ENCODE measurements at places on chromosomes 7 and 10.
A peak's percentile ranks its signal among the peaks of the same experiment; 100 is the strongest.

- DNase-seq: no peak
These were observed 1.3 kb downstream of the SP8 start for GRCh38 chr7:20785157-20786048.

- no peak for DNase-seq
These were observed 39.9 kb upstream of the PRR15 start for GRCh38 chr7:29523728-29524127.

DNA sequence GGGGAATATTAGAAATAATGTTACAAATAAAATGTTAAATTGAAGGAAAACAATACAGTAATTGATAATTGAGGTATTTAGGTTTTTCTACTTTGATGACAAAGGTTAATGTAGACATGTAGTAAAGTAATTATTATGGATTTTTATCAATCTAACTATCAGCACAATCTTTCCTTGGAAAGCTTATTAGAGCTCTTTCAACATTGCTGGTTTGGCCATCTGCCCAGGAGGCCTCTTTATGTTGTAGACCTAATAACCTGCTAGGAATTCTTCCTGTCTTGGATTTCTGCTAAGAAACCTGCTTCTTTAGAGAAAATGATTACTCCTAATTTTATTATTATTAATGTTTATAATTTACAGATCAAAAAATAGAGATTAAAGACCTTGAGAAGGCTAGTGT is 78.9 kb downstream of the CHRM2 start:
- no peak for DNase-seq

DNA sequence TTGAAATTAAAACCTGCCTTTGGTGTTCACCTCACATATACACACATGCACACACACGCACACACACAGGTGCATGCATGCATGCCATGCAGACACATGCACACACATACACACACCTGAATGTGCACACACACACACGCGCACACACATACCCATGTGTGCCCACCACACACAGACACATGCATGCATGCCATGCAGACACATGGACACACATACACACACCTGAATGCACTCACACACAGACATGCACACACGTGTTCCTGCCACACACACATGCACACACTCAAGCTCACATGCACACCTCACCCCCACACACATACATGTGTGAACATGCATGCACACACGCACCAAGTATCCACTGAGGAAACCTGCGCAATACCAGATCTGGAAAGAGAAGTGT is 136.4 kb downstream of the KLF6 start:
- DNase-seq: no peak

- no peak for DNase-seq
These were observed 23.6 kb downstream of the MEST start for GRCh38 chr7:130515315-130516040.

- no peak for DNase-seq
These were observed 28.8 kb upstream of the HECTD2 start for GRCh38 chr10:91381257-91381891.

- DNase-seq: no peak
These were observed 89.1 kb downstream of the TNS3 start for GRCh38 chr7:47492716-47493325.

- DNase-seq: no peak
These were observed 2.4 kb downstream of the NAMPT start for GRCh38 chr7:106282390-106282789.

DNA sequence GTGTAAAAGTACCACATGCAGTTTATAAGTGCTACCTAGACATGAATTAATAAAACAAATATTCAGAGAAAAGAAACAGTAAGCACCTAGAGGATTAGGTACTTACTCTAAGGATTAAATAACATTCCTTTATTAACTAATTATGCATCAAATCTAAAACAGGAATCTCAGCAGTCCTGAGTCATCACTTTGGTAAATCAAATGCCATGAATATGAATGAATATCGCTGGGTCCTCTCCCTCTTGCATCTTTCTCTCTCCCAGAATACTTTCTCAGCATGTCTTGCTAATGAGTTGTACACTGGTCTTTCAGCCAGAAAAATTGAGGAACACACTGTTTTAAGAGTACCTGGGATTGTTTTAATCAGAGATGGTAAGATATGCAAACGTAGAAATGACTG is 225.5 kb upstream of the NFE2L3 start:
- no peak for DNase-seq

GRCh38 chr7:111145472-111145871 is 54.5 kb downstream of the LRRN3 start:
- no peak for DNase-seq

- no peak for DNase-seq
These were observed 227.8 kb upstream of the PITRM1 start for GRCh38 chr10:3400348-3400747.

DNA sequence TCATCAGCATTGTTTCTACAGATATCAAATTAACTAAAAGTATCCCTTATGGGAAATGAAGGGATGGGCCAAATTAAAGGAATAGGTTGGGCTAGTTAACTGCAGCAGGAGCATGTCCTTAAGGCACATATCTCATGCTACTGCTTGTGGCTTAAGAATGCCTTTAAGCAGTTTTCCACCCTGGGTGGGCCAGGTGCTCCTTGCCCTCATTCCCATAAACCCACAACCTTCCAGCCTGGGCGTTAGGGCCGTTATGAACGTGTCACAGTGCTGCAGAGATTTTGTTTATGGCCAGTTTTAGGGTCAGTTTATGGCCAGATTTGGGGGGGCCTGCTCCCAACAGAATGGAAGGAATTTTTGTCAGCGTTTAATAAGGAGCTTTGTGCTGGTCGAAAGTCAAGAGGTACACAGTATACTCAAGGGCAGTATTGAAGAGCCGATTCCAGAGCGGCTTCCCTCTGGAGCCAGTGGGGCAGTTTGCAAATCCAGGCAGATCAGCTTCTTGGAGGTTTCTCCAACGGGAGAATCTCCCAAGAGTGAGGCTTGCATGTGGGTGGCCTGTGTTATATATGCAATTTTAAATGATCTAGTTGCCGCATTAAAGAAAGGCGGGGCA is 7.7 kb downstream of the PFKP start:
- no peak for DNase-seq

GRCh38 chr7:143460271-143460979 is 17.2 kb downstream of the TAS2R60 start:
- DNase-seq: no peak

GRCh38 chr10:111598433-111599059 is 521.7 kb downstream of the ADRA2A start:
- DNase-seq: peak; percentile 12

DNA sequence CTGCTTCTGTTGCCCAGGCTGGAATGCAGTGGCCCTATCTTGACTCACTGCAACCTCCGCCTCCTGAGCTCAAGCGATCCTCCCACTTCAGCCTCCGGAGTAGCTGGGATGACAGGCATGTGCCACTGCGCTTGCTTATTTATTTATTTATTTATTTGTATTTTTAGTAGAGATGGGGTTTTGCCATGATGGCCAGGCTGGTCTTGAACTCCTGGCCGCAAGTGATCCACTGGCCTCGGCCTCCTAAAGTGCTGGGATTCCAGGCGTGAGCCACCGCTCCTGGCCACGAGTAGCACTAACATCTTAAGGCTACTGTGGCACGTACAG is 70.9 kb downstream of the CARD11 start:
- DNase-seq: no peak

- no peak for DNase-seq
These were observed 220.8 kb downstream of the LRMDA start for GRCh38 chr10:75652146-75652740.

DNA sequence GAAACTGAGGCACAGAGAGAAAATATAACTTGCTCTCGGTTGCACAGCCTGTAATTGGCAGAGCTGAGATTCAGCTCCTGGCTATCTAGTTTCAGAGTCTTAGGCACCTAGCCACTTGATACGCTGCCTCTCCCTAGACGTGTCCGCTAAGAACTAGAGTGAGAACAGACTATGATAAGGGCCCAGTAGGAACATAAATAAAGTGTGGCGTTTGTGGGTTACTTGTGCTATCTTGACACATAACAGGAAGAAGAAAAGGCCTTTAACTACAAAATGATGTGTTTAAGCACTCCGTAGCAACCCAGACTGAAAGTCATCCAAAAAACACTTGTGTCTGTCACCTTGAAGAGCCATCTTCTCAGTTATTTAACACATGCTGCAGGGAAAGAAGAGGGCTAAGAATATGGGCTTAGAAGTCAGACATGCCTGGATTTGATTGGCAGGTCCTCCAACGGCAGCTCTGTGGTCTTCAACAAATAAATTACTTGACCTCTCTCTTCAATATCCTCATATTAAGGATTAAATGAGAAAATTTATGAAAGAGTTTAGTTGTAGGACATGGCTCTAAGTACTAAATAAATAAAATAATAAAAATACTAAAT is 96.2 kb downstream of the SGMS1 start:
- no peak for DNase-seq

GRCh38 chr10:122639801-122640200 is 59.8 kb downstream of the C10orf120 start:
- DNase-seq: no peak

- no peak for DNase-seq
These were observed 104.9 kb upstream of the ACBD5 start for GRCh38 chr10:27345455-27345920.

GRCh38 chr10:58897708-58898107 is 278.7 kb upstream of the PHYHIPL start:
- DNase-seq: no peak

GRCh38 chr7:48035967-48036478 is 680 bp downstream of the C7orf57 start:
- DNase-seq: no peak

DNA sequence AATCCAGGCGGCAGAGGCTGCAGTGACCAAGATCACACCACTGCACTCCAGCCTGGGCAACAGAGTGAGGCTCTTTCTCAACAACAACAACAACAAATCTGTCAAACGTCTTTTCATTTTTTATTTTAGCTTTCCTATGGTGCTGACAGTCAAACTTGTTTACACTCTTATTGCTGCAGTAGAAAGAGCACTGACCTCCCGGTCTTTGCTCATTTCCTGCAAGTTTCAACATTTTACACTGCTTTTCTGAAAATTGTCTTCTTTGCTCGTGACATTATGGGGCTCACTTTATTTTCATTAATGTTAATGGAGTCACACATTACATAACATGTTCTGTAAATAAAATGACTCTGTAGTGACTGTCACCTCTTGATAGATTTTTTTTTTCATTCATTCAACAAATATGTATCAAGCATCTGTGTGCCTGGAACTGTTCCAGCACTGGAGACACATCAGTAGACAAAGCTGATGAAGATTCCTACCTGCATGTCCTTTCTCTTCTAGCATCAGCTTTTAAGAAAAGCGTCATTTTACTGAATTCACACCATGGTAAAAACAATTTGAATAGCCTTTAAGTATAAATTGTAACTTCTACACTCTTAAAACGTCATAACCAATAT is 277.3 kb downstream of the CELF2 start:
- no peak for DNase-seq

- no peak for DNase-seq
These were observed 41.2 kb upstream of the TNS3 start for GRCh38 chr7:47622946-47623640.

GRCh38 chr7:25179325-25179724 is 49.0 kb downstream of the NPVF start:
- no peak for DNase-seq

DNA sequence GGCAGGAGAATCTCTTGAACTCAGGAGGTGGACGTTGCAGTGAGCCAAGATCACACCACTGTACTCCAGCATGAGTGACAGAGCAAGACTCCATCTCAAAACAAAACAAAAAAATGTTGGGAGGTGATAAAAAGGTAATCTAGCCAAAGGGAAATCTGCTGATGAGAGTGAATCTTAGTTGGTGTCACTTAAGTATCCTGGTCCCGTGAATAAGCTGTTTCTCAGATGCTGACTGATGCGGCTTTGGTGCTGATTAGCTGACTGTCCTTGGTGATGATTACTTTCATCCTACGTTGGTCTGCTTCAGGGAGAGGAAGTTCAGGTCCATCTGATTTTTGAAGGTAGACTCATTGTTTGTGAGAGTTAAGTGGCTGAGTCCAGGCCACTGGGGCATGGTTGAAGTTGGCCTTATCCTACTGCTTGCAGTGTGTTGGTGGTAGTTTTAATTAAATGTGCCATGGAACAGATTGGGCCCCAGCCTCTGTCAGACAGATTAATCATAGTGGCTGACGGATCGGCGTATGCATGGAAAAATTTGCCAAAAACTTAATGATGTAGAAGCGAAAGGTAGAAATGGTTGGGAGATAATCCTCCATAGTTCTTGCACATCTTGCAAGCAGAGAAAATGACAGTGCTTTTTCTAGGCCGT is 17.4 kb upstream of the TMEM236 start:
- no peak for DNase-seq

DNA sequence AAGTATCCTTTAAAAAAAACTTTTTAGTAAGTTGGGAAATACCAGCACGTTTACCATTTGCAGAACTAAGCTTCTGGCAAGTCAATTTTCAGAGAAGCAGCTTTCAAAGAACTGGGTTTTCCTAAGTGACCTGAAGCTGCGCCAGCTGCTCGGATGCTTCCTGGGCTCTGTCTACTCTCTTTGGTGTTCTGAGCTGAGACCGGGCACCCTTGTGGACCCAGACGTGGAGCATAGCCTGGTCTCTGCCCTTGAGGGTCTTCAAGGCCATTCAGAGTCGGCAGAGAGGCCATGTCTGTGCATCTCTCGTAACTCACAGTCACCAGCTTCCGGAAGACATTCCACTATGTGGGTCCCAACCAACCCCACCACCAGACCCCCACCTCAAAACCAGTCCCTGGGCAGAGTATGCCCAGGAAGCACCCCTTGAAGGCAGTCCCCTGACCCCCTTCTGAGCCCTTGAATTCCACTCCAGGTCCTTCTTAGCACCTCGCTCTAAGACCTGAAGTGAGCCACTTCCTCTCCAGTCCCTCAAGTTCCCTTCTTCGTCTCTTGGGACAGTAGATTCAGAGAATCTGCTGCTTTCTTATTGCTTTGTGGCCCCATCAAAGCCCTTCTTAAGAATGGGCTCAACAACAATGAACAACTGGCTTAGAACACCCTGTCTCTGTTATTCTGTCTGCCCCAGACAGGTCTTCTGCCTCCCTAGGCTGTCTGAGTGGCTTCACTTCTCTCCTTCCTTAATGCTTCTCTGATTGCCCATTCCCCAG is 8.5 kb downstream of the CALML5 start:
- no peak for DNase-seq

GRCh38 chr10:20040012-20040411 is 223.8 kb downstream of the PLXDC2 start:
- no peak for DNase-seq

DNA sequence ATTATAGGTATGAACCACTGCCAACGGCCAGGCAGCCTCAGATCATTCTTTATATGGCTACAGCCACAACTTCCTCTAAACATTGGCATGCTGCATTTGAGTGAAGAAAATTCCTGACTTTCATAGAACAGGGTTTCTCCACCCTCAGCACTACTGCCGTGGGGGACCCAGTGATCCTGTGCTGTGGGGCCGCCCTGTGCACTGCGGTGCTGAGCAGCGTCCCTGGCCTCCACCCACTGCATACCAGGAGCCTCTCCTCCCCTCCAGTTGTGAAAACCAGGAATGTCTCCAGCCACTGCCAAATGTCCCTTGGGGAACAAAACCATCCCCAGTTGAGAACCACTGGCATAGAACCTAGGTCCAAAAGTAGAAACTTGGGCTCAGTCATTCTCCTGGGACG is 15.8 kb downstream of the CNPY1 start:
- DNase-seq: no peak

- DNase-seq: no peak
These were observed 189.6 kb downstream of the DNAJC1 start for GRCh38 chr10:21813946-21814345.

GRCh38 chr10:96017191-96017687 is 26.1 kb upstream of the CCNJ start:
- peak; percentile 14 for DNase-seq

Measured in HL-60 (cell line).